ENCODE measurements at places on chromosomes 3 and 15.

- DNase-seq, result no peak
Observed at GRCh38 chr3:160478338-160478737, 28.8 kb upstream of the TRIM59 start.

DNA sequence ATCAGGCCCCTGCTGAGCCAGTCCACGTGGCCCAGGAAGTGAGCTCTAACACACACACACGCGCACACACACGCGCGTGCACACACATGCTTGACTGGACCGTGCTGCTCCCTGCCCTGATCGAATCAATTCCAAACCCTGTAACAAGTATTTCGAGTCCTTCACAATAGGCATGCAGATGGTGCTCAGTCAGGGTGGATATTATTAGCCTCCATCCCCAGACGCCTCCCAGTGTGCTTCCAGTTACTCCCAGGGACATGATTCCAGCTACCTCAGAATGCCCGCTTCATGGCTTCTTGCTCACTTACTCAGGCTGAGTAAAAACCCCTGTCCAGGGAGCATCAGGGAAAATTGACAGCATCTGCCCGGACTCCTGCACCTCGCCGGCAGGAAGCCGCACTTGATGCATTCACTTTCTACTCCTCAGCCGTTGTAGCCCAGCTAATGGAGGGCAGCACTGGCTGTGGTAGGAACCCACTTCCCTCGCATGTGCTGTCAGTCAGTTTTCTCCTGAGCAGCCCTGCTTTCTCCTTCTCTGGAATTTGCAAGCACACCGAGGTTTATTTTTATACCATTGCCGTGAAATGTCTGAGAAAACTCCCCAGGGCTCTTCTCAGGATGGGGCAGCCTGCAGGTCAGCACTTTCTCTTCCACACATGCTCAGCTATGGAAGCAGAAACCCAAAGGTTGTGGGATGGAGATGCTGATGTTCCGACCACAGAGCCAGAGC, 126.1 kb upstream of the ABHD17C start:
- DNase-seq, result no peak

GRCh38 chr3:112013058-112013783, 14.5 kb downstream of the TAGLN3 start:
- DNase-seq, result peak; percentile 31

GRCh38 chr3:126356373-126357264, 589 bp downstream of the KLF15 start:
- no peak for DNase-seq

- DNase-seq, result no peak
Observed at GRCh38 chr3:114887806-114888205, 259.3 kb downstream of the ZBTB20 start.

DNA sequence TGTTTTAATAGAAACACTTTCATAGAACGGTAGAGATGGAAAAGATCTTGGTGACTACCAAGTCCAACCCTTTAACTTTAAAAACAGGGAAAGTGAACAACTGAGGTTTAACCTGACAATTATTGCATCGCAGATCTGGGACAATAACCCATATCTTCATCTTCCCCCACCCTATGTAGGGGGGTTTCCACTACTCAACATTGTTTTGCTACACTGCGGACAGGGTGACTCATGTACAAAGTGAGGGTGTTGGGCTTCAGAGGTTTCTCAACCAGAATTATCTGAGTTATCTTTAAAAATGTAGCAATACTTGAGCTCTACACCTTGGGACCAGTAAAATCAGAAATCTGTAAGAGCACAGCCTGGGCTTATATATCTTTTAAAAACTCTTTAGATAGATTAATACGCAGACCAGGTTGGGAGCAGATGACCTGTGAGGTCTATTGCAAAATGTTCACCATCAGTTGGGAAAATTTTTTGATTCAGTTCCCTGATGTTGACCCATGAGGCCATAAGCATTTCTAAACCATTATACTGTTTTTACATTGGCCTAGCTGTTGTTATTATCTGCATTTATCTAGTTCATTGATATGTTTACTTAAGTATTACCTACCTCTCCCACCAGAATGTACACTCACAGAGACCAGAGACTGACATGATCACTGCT, 103.6 kb upstream of the ICE2 start:
- no peak for DNase-seq

Data from stimulated activated CD4-positive, alpha-beta T cell treated with anti-CD3 and anti-CD28 coated beads, Interleukin-15, amount 100 ng/mL, for 1 hour (primary cell).